ENCODE measurements at places on chromosomes 16 and 17.
A peak's percentile ranks its signal among the peaks of the same experiment; 100 is the strongest.

DNA sequence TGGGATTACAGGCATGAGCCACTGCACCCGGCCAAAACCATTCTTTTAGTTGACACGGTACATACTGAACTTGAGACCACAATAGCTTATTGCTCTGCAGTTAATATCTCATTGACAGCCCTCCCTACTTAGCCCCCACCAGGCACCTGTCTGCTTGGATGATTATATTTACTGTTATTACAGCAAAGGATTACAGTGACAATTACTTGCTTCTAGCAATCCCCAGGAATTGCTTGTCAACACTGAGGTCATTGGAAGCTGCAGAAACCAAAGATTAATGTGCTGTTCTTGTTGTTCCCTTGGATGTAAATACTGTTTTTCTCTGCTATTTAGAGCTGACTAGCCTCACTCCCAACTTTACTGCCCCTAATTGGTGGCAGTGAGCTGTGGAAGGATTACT, 211.2 kb downstream of the LGALS9B start:
- DNase-seq: no peak

- DNase-seq: peak; percentile 96
These were observed at the start of gene CHMP6 for GRCh38 chr17:80991645-80992076. CHMP6 (plus strand) TSS chr17:80991841; CDS start chr17:80991919, 78 bp downstream.

- DNase-seq: no peak
These were observed 38.1 kb downstream of the CDRT15 start for GRCh38 chr17:14198575-14198974.

- no peak for DNase-seq
These were observed 2.9 kb downstream of the SRSF2 start for GRCh38 chr17:76734080-76734840.

- DNase-seq: no peak
These were observed 56.4 kb downstream of the VMP1 start for GRCh38 chr17:59763861-59764260.

- DNase-seq: no peak
These were observed 241.1 kb downstream of the SOX9 start for GRCh38 chr17:72361892-72362291.

DNA sequence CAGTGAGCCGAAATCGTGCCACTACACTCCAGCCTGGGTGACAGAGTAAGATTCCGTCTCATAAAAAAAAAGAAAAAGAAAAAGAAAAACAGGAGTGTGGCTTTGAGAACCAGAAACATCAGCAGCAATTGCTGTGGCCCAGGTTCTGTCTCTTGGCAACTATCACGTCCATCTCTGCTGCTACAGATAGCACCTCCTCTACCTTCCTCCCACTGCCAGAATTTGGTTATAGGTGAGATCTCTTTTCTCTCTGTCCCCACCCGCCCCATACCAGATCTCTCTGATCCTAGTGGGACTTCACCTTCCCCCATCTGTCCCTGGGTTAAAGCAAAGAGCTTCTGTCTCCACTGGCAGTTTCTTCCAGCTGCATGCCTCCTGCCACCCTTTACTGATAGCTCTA, 3.1 kb downstream of the TLCD2 start:
- DNase-seq: no peak

- DNase-seq: no peak
These were observed 67.1 kb downstream of the MGAT5B start for GRCh38 chr17:76935331-76935730.

DNA sequence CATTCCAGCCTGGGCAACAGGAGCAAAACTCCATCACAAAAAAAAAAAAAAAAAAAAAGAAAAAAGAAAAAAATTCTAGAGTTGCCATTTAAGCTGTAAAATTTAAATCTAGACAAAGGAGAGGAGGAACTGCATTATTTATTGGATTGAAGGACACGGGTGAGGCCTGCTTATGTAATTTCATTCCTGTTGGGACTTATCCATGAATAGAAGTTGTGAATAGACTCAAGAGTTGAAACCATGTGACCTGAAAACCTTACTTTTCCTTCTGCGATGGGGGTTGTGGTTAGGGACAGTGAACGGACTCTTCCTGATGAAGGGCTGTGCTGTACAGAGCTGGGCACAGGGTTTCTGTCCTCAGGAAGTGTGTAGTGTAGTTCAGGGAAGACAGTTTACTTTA, 22.5 kb downstream of the BANP start:
- no peak for DNase-seq

DNA sequence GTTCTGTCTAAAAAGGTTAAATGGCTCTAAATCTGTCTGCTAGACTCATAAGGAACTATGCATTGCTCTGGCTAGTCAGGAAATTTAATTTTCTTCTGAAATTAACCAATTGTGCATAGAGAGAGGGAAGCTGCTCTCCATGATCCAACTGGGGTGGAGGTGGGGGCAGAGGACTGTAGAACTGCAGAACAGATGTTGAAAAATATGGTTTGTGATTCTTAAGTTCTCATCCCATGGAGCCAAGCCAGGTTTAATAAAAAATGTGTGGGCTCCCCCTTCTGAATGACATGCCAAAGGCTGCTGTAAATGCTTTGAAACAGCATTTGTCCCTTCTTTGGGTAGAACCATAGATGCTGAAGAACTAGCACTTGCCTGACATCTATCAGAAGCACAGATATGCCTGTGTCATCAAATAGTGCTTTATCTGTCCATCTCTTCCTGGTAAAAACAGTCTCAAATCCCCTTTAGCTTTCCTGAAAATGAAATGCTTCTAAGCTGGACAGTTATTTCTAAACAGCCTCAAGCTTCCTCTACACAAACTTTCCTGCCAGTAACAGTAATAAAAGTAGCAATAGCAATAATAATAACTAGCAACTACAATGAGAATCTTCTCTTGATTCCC, 221.4 kb downstream of the CDH8 start:
- DNase-seq: no peak
